Right hindlimb (tissue), 1 donor: ENCODE measurements at places on chromosomes 12 and 14.

- DNase-seq: no peak
Measured at GRCh38 chr14:101412739-101413138, 148.6 kb upstream of the DIO3 start.

- no peak for DNase-seq
Measured at GRCh38 chr12:80862531-80862930, 75.2 kb downstream of the LIN7A start.

DNA sequence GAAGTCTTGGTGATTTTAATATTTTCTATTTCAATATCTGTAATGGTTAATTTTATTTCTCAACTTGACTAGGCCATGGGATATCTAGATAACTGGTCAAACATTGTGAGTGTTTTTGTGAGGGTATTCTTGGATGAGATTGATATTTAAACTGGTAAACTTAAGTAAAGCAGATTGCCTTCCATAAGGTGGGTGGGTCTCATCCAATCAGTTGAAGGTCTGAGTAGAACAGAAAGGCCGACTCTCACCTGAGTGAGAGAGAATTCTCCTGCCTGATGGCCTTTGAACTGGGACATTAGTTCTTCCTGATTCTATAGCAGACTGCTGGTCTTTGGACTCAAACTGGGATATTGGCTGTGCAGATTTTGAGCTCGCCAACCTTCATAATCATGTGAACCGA, 36.3 kb downstream of the OTOGL start:
- DNase-seq: no peak

DNA sequence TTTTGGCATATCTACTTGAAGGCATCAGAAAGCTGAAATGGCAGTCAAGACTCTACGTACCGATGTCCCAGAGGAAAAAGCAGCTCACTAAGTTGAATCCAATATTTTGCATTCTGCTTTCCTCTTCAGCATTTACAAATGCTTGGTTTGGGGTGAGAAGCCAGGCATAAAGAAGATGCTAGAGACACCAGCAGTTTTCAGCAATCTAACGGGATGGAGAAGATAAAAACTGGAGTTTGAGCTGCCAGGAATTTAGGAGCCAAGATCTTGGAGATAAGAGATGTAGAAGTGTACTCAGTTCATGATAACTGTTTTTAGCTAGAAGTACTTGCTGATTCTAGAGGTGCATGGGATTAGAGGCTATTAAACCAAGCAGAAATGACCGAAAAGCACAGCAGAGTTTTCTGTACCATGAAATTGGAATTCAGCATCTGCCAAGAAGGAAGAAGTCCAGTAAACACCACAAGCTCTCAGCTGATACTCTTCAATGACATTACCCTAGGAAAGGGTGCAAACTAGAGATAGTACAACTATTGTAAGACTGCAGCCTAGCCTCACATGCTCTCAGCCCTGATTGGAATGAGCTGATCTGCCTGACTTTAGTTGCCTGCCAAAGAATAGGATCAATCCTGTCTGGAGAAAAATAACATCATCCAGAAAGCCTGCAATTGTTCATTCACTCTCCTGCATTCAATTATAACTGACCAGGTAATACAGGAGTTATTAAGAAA, 7.4 kb upstream of the ALDH1L2 start:
- DNase-seq: no peak
